NCI-H2171 (cell line): ENCODE measurements at places on chromosomes 11 and 22.

GRCh38 chr11:59754494-59754858 lies 700 bp upstream of the STX3 start:
- DNase-seq, result no peak

- DNase-seq, result peak; percentile 65
Observed at GRCh38 chr22:41237707-41238569, 2.8 kb downstream of the CHADL start.

DNA sequence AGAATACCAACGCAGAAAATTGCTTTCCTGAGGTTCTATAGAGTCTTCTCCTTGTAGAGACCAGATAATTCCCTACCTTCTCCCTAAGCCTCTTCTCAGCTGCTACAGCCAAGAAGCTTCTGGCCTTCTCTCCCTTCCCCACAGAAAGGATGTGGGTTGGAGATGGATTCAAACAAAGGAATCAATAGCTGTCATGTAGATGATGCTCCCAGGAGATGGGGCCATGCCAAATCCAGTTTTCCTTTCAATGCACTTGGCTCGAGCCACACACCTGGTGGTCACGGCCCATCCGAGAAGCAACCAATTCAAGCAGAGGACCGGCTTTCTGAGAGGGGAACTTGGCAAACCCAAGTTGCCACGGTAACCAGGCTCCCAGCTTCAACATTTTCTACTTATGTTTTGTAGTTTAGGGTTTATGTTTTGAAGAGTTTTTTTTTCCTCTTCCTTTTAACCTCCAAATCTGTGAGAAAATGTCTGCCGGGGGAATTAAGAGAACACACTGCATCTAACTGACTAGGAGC lies 31.3 kb upstream of the OPCML start:
- DNase-seq, result no peak

DNA sequence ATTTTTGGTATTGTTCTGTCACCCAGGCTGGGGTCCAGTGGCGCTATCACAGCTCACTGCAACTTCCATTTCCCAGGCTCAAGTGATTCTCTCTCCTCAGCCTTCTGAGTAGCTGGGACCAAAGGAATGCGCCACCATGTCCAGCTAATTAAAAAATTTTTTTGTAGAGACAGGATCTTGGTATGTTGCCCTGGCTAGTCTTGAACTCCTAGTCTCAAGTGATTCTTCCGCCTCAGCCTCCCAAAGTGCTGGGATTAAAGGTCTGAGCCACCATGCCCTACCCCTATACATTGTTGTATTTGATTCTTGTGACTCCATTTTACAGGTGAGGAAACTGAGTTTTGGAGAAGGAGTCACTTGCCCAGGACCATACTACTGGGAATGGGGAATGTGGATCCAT lies 11.9 kb downstream of the KIAA1671 start:
- no peak for DNase-seq

DNA sequence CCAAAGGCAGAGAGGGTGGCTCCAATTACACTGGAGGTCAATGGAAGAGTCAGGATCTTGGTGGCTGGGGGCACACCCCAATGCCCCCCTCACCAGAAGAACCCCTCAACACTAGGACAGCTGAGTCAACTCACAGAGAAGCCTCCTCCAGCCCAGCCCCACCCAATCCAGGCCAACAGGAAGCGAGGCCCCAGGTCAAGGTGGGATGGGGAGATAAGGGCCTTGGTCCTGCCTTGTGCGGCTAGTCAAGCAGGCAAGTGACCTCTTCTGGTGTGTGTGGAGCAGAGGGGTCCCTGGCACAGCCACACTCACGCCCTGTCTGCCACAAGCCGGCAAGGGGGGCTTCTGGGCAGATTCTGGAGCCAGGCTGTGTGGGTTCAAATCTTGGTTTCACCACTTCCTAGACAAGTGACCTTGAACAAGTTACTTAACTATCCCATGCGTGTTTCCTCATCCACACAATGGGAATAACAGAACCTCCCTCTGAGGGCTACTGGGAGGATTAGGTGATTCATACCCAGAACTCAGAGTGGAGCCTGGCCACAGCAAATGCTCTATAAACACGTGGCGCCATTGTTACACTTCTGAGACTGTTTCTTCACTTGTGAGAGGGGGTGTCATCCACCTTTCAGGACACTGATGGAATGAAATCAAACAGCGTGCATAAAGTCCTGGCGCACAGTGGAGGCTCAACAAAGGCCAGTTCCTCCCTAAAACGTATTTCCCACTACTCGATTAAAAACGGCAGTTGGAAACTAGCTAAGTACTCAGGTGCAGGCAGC lies 3.2 kb downstream of the TTLL12 start:
- no peak for DNase-seq

GRCh38 chr11:132177106-132177505 lies 806.7 kb downstream of the NTM start:
- no peak for DNase-seq

- no peak for DNase-seq
Observed at GRCh38 chr22:45922256-45922655, 54.7 kb downstream of the WNT7B start.

GRCh38 chr22:38141217-38141973 lies 30.9 kb upstream of the BAIAP2L2 start:
- DNase-seq, result no peak

DNA sequence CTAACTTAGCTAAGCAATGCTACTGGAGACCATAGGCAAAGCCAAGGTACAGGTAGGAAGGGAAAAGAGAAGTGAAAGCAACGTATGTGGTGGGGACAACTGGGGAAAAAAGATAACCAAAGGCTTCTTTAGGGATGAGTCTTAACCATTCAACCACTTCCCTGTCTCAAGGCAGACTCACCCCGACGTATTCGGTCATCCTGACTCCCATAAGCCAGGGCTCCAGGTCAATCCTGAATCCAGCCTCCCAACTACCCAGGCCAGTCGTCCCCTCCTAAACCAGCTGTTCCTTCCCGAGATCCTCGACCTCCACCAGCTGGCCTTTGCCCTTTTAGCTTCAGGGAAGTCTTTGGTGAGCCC lies 330 bp downstream of the ACP2 start:
- no peak for DNase-seq

DNA sequence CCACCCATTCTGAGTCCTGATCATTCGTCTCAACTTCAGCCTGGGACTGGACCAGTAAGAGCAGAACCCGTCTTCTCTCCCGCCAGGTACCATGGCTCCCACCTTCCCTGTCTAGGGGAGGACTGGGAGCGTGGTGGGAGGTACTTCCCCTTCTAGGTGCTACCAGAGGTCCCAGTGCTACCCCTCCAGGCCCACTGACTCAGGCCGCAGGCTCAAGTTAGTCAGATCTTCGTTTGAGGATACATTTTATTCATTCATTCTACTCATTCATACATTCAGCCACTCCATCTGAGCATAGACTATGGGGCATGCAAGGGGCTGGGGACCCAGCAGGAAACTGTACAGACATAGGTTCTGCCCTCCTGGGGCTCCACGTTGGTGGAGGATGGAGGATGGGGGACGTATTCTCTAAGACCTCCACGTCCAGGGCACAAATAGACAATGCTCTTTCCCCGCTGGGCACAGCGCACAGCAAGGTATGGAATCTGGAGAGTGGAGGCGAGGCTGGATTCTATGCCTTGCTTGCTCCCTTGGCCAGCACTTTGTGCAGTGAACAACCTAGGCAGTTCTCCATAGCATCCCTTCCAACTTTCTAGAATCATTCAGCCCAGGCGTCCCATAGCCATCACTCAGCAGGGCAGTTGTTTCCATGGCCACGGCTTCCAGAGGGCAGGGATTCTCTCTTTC lies 1.0 kb upstream of the RAB3IL1 start:
- no peak for DNase-seq

DNA sequence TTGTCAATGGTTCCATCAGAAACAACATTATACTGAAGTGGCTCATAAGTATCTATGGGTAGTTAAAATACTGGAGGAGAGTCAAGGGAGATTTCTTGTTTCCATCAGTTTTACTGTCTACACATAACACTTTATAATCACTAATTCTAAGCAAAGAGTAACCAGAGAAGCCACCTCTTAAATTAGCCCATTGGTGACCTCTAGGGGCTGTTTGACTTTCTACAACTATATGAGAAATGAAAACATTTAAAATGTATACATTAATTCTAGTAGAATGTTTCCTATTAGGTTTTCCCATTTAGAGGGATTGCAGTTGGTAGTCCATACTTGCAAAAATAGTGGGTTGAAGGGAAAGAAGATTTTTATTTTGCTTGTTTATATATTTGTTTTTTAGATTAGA lies 504.3 kb downstream of the FAM181B start:
- no peak for DNase-seq

GRCh38 chr22:49193901-49194465 lies 633.7 kb downstream of the BRD1 start:
- no peak for DNase-seq

- peak; percentile 61 for DNase-seq
Observed at GRCh38 chr22:22865311-22866072, 22.1 kb upstream of the IGLL5 start.

DNA sequence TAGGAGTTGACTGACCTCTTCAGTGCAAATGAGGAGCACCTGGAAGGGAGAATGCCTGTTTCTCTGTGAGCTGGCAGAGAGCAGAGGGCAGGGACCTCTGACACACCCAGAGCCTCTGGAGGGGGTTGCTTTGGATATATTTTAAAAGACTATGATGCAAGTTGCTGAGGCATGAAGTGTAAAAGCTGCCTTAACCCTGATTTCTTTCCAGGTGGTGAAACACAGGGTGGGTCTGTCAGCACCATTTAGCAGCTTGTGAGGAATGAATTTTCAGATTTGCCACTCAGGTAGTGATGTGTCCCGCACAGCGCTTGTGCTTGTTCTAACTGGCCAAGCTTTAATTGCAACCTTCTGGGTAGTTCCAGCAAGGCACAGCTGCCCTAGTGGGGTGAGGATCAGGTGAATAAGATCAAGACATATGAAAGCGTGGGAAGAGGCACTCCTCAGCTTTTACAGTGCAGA lies 90.2 kb downstream of the SWAP70 start:
- no peak for DNase-seq

- peak; percentile 63 for DNase-seq
Observed at GRCh38 chr11:43997022-43997660, 50.6 kb upstream of the ACCSL start.
